ENCODE measurements at places on chromosomes 4 and X.

DNA sequence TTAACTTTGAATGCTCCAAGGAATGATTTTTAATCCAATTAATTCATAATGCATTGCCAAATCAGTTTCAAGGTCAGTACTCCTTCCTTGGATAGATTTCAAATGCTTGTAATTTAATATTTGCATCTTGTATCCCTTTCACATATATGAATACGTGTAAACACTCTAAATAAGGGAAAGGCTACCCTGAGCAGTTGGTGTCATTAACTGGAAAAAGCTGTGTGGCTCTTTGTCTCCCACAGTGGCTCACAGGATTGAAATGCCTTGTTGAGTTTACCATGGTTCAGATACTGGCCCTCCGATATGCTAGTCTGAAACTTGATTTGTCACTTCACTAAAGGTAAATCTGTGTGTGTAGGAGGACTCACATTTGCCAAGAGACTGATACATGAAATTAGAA is 16.7 kb upstream of the ACOT9 start:
- no peak for DNase-seq

- DNase-seq, result no peak
Observed at GRCh38 chr4:187414716-187415115, 580.9 kb upstream of the ZFP42 start.

DNA sequence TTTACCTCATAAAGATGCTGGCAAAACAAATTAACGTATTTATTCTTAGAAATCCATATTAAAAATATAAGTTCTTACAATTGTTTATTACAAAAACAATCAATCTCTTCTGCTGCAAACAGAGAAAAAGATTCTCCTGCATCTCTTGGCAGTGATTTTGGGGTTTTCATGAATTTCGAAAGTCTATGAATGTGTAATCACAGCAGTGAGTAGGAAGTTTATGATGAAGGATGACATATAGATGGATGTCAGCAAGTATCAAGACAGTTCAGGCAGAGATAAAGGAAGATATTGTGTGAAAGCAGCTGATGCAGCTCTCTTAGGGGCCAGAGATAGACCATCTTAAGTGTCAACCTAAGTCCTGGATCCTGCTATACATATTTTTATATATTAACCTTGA is 196.9 kb upstream of the BANK1 start:
- DNase-seq, result no peak

DNA sequence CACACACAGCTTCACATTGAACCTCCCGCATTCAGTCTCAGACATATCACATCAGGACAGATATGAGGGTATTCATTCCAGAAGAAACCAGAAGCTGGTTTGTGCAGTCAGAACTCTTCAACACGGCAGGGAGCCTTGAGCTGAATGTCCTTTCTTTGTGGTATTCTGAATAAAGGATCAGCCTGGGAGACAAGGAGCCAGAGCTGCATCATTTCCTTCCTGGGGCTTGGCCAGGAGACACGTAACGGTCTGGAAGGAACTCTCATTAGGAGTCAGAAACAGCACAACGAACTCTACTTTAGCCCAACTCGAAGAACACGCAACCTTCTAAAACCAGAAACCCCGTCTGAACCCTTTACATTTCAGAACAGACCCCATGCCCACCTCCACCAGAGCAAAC is 46.4 kb downstream of the KDR start:
- no peak for DNase-seq

DNA sequence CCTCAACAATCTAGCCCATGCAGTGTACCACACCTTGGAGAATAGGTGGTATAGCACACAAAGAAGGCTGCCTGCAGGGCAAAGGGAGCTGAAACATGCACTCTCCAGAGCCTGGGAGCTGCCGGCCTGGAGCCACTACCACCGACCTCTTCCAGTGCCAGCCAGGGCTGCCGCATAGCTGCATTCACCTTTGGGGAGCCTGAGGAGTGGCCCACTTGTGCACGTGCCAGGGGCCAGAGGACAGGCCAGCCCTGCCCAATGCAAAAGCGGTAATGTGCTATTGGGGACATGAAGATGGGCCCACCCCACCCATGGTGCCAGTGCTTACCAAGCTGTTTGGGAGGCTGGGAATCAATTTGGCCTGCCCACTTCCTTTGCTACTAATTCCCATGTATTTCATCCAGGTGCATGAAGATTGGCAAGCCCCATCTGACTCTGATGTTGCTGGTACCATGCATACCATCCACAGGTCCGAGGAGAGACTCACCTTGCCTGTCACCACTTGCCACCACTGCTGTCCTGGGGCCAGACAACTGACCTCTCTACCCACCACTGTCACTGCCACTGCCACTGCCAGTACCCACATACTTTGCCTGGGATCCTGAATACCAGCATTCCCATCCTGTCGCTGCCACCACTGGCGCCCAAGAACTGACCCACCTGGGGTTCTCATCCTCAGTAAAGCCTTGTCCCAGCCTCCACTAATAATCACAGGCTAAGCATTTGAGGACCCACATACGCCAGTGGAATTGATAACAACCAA is 506.9 kb downstream of the MAGEB5 start:
- DNase-seq, result no peak

DNA sequence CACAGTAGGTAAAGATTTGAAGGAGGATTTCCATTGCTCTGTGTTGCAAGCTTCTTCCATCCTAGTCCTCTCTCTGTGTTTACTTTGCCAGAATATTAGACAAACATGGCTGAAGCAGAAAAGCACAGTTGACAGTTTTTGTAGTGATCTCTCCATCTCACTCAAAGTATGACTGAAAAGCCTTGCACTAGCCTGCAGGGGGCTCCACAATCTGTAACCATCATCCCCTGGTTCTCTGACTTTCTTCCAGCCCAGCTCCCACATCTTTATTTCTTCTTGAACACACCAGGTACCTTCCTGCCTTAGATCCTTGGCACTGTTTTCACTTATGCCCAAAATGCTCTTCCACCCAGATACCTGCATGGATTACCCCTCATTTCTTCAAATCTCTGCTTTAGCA is 34.1 kb upstream of the HHIP start:
- DNase-seq, result no peak

DNA sequence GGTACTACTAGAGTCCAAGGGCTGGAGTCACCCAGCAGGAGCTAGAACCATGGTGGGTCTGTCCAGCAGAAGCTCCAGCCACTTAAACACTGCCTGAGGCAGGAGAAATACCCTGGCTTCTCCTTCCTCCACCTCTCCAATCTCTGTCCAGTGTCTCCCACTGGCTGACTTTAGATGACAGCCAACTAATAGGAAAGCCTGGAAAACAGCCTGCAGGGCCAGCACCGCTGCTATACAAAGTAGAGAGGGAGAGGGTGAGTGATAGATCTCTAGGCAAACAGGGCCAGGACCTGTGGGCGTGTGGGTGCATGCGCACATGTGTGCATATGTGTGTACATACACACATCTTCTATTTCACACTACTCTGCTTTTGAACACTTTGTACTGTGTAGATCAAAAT is 56.5 kb upstream of the ATP8A1 start:
- no peak for DNase-seq

DNA sequence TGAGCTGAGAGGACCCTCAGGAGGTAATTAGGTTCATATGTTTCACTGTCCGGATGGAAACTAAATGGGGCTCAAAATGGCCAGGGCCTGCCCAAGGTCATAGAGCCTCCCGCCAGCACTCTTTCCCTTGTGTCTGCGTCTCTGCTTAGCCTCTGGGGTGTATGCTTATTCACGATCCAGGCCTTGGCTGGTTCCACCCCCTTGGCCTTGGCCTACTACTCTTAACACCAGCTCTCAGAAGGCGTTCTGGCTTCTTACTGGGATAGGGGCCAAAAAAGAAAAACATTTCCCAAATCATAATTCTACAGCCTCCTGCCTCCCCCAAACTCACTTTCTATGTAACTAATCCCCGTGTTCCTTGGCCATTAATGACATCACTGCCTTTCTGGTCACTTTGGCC is 68.8 kb downstream of the RTL5 start:
- DNase-seq, result no peak

DNA sequence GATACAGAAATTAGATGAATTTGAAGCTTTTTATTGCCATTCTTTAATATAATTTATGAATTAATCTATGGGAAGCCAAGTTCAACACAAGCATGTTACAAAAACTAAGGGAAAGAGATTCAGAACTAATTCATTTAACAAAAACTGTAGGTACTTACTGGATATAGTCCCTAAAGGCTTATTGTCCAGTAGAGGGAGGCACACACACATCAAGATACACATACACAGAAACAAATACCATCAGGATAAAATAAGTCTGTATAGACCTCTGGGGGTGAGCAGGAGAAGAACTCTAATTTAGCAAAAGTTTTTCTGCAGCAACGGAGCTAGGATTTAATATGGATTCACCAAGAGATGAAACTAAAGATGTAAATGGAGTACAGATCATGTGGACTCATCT is 83.0 kb upstream of the IL13RA1 start:
- no peak for DNase-seq

GRCh38 chrX:630612-631496 is at the start of gene SHOX:
Gene SHOX (plus strand): TSS chrX:630791. CDS start chrX:630898, 107 bp downstream.
- DNase-seq, result no peak

DNA sequence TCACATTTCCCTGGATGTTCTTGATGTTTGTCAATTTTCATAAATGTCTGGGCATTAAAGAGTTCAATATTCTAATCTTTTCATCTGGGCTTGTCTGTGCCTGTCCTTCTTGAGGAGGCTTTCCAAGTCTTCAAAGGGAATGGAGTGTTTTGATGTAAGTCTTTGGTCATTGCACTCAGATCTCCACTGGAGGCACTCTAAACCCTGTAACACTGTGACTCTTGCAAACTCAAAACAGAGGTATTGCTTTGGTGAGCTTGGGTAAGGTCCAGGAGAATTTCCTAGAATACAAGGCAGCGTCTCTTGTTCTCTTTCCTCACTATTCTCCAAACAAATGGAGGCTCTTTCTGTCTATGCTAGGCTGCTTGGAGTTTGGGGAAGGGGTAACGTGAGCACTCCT is 1118.1 kb upstream of the PABPC4L start:
- no peak for DNase-seq

GRCh38 chrX:18377796-18378195 is 23.3 kb upstream of the SCML2 start:
- no peak for DNase-seq

DNA sequence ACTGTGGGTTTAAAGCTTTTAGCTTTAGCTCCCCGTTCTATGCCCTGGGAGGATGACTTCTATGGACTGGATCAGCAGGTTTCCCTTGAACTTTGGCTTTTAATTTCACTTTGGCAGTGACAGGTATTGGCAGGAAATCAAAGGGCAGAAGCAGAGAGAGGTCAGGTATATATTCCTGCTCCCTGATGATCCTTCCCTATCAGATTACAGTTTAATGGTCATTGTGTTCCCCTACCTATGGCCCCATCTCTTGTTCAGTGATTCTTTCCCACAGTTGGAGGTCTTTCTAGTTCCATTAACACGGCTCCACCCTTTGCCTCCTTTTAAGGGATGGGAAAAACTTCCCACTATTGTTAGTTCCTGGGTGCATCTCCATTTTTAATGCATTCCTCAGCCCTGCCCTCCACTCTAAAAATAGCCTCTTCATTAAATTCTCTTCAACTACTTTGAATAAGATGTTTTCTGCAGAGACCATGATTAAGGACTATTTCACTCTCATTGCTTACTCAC is 107.8 kb upstream of the TMEM47 start:
- no peak for DNase-seq

DNA sequence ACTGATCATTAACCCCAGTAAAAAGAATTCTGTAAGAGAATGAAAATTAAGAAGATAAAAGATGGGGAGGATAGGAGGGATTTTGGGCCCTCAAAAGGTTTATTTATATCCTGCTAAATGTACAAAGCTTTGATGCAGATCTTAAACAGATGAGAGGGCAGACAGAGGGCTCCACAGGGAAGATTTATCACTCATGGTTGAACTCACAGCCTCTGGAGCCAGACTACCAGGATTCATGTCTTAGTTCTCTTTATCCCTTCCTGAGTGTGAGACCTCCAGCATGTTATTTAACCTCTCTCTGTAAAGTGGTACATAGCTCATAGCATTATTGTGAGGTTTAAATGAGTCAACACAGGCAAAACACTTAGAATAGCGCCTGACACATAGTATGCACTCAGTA is 74.4 kb downstream of the SOWAHB start:
- no peak for DNase-seq

- no peak for DNase-seq
Observed at GRCh38 chrX:148567229-148567628, 66.8 kb downstream of the AFF2 start.

DNA sequence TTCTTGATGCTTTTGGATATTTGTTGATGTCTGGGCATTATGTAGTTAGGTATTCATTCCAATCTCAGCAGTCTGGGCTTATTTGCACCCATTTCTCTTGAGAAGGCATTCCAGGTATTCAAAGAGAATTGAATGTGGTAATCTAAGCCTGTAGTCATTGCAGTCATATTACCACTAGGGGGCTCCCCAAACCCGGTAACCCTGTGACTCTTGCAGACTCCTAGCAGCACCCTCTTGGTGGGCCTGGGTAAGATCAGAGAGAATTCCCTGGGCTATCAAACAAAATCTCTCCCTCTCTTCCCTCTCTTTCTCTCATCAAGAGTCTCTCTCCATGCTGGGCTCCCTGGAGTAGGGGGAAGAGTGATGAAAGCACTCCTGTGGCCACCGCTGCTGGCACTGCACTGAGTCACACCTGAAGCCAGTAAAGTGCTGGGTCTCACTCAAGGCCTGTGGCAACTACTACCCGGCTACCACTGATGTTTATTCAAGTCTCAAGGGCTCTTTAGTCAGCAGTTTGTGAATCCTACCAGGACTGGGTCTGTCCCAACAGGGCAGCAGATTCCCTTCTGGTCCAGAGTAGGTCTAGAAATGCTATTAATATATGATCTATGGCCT is 187.7 kb upstream of the NUDT10 start:
- DNase-seq, result no peak

- no peak for DNase-seq
Observed at GRCh38 chr4:90855111-90855510, 727.9 kb downstream of the CCSER1 start.

- DNase-seq, result no peak
Observed at GRCh38 chrX:124594017-124594651, 247.8 kb downstream of the SH2D1A start.

- no peak for DNase-seq
Observed at GRCh38 chr4:6702761-6703160, 6.9 kb downstream of the MRFAP1L1 start.

DNA sequence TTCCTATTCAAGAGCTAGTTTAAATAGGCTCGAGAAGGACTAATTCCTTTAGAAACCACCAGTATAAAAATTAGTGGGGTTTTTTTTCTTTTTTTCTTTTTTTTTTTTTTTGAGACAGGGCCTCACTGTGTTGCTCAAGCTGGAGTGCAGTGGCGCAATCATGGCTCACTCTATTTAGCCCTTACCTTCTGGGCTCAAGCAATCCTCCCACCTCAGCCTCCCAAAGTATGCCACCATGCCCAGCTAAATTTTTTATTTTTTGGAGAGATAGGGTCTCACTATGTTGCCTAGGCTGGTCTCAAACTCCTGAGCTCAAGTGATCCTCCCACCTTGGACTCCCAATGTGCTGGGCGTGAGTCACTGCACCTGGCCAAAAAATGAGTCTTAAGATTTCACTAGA is 52.8 kb downstream of the APOO start:
- DNase-seq, result no peak

GRCh38 chr4:94412658-94413038 is 39.1 kb upstream of the PDLIM5 start:
- no peak for DNase-seq
